ENCODE measurements at places on chromosomes 7 and 10.

- no peak for DNase-seq
Observed at GRCh38 chr7:30932562-30932961, 20.9 kb downstream of the AQP1 start.

DNA sequence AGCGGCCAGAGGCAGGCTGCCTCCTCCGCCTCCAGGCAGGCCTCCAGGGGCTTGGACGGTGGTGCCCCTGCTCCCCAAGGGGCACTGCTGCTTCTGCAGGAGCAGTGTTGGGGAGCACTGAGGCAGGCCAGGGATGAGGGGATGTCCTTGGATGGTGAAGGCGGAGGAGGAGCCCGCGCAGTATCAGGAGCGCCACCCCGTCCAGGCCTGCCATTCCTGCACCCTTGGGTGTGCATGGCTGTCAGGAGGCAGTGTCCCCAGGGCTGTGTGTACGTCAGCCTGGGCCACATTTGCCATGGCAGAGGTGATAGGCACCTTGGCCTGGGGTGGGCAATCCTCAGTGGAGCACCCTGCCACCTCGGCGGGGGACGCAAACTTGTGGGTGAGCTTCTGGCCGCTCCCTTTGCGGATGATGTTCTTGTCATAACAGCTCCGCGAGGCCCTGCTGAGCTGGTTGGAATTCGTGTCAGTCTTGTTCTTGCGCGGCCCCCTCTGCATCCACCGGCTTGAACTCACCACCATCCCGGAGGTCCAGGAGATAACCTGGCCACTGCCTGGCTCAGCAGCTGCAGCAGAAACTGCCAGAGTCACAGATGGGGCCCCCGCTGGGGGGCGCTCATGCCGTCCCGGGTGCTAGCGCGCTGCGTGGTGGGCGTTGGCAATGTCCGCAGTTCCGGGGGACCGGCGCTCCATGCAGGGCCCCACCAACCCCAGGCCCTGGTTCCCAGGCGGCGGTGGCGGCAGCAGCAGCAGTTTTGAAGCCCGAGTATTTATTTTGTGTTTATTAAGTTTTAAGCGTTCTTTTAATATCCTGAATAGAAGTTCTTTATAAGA, 182.3 kb upstream of the ADCY1 start:
- DNase-seq = peak; percentile 11

GRCh38 chr7:127018889-127019288, 233.9 kb downstream of the GRM8 start:
- DNase-seq = no peak

- no peak for DNase-seq
Observed at GRCh38 chr7:142884286-142884640, 1.3 kb downstream of the TRPV6 start.

DNA sequence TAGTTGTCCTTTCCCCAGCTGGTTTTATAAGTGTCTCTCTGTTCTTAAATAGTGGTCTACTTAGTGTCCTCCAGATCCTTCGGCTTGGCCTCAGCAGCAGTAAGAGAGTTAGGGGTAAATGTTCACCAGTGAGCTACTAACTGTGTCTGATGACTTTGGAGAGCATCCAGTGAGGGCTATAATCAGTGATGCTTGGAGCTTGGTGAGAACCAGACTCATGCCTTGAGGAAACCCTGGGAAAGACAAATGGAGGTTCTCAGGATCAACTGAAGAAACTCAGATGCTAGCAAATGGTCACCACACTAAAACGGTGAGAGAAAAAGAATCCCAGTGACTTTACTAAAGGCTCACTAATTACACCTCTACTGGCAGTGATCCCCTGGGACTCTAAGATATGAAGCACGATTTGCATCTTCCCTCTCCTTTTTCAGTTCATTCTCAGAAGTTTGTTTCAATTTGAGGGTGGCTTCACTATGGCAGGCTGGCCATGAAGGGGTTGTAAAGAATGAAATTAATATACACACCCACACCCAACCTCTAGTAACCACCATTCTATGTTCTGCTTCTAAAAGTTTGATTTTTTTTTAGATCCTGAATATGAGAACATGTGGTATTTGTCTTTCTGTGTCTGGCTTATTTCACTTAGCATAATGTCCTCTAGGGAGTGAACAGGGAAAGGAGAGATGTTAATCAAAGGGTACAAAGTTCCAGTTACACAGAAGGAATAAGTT, 177.9 kb downstream of the PDE1C start:
- DNase-seq = peak; percentile 63

GRCh38 chr7:155544485-155544884, 1.9 kb downstream of the CNPY1 start:
- DNase-seq = no peak

- no peak for DNase-seq
Observed at GRCh38 chr7:55488804-55489340, 83.4 kb downstream of the VOPP1 start.

GRCh38 chr10:42972946-42973345, 103.9 kb upstream of the RET start:
- DNase-seq = no peak

DNA sequence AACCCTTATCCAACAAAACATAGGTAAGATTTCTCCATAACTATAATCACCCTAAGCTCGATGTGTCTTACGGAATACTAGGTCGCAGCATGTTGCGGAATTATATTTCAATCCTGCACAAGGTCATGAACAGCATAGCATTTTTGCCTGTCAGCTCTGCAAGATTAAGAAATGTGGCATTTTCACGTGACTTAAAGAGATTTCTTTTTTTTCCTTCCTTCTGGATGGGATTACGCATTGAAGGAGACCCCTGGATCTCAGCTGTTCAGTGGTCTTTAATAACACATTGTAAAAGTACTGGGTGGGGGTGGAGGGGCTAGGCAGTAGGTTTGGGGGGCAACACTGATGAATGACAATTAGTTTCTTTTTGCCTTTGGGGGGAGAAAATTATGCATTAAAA, 106.7 kb downstream of the CUBN start:
- no peak for DNase-seq

DNA sequence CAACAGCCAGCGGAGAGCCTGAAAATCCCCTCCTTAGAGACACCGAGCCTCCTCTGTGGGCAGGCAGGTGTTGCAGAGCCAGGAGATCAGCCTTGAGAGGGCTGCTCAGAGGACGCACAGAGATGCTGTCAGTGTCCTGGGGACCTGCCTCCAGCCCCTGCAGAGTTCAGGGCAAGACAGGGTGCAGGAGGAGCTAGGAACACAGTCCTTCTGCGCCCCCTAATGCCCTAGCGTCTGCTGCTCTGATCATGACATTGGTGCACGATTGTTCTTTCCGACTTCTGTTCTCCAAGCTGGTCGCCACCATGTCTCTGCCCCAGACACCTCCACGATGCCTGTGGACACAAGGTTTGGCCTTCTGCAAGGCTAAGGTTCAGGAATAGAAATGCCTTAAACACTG, 613.7 kb upstream of the MKI67 start:
- no peak for DNase-seq

- DNase-seq = no peak
Observed at GRCh38 chr10:127159648-127160245, 36.6 kb downstream of the INSYN2A start.

DNA sequence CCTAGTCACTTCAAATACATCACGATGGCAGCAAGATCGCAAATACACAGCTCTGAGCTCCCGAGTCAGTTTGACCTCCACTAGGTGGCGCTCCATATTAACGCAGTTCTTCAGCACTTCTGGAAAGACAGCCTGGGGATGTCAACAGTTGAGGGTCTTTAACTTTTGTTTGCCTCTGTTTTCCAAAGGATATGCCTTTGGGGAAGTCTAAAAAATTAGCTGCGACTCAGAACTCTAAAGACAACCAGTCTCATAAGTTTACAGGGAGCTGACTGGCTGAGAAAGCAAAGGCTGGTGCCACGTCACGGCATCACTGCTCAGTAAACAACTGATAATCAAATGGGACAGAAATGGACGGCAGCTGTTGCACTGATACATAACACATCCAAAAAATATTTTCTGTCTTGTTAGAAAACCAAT, 458.8 kb downstream of the SORCS1 start:
- no peak for DNase-seq

GRCh38 chr10:32731527-32731926, 226.5 kb downstream of the ITGB1 start:
- no peak for DNase-seq

DNA sequence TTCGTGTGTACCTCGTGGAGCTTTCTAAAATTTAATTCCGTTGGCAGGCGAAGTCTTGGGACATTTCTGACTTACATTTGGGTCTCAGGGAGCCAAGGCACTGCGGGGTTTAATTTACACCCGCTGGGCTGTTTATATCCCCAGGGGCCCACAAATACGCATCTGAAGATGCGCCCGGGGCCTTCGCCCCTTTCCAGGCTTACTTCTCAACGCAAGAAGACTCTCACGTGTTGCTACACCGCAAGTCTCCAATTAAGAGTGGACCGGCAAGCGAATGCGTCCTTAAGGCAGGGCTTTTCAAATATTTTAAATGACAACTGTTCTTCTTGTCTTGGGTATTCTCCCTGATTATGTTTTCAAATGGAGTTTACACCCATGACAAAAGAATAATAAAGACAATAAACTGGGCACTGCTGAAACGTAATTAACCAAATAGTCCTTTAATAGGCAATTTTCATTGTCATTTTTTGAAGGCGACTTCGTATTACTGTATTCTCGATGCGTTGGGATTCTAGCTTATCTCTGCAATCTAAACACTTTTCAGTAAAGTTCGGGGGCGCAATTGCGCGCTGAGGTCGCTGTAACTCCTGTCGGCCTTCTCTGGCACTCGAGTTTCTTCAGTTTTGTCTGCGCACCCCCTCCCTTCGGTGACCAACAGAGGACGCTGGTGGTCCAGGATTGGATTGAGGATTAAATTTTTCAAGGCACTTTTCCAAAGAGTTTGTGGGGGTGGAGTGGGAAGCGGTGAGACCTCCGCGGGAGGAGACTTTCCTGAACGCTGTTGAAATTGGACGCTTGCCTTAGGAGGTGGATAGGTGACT, 837 bp upstream of the IGFBP3 start:
- peak; percentile 5 for DNase-seq

DNA sequence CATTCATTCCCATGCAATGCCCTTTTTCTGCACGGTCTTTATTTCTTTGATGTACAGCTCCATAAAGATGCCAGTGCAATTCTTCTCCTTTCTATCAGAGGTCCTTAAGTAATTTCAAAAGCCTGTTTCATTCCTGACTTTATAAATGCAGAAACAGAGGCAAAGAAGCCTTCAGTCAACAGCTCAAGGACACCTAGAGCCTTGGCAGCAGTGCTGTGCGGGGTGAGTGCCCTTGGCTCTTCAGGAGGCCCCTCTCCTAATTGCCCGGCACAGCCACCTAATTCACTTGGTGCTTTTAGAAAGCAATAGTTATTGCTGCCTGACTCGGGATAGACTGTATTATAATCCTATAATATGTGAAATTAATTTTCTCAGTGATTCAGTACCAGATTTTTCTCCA, 169.6 kb upstream of the KLF6 start:
- DNase-seq = no peak

DNA sequence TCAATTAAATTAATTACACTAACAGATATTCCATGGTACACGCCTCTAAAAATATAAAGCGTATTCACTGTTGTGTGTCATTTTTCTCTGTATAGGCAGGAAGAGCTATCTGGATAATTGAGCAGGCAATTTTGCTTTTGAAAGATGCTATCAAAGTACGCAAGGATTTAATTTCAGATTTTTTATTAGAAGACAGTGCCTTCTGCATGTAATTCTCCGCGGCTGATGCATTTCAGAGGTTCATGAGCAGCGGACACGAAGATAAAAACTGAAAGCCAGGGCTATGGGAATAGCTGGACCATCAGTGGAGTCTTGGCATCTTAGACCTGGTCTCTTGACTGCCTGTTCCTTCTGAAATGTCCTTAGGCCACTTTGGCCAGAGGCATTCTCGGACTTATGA, 35.7 kb upstream of the SDK1 start:
- DNase-seq = no peak

DNA sequence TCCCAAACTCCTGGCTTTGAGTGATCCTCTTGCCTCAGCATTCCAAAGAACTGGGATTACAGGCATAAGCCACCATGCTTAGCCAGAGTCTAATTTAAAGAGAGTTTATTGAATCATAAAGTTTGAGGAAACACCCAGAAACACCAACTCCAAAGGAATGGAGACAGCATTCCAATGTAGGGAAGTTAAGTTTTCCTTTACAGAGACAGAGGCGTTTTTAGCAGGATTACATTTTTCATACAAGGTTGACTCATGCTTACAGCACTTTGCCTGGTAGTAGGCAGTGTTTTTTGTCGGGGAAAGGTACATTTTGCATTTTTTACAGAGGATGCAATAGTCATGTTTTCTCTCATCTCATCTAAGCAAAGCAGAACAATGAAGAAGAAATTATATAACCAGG, 18.9 kb upstream of the OPN4 start:
- no peak for DNase-seq

GRCh38 chr7:19146699-19147098, 1.5 kb upstream of the FERD3L start:
- DNase-seq = no peak

DNA sequence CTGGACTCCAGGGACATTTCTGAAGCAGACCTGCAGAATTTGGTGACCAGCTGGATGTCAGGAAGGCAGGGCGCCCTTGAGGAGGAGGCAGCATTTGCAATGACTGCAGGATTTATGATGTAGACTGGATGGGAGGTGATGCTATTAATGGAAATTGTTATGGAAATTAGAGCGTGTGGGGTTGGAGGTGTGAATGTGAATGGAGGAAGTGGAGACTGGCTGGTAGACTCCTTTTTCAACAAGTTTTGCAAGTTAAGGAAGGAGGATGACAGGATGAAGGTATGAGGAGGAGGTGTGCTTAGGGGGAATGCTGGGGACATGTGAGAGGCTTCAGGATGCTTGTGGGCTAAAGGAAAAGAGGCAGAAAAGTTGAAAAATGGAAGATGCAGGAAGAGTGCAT, 137.0 kb downstream of the TMEM178B start:
- DNase-seq = no peak

DNA sequence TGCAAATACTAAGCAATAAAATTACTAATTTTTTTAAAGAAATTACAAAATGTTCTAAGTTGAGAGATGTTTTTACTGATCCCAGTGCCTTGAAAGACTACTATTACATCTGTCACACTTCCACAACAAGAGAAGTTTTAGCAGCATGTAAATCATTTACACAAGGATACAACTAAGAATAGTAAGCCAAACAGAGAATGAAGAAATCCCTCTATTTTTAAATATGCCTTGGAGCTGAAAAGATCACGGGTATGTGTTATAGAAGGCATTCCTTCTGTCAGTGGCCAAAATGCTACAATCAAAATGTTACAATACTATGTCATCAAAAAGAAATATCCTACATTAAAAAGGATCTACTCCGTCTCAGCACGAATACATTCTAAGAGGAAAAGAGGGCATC, 52.6 kb downstream of the LARP4B start:
- no peak for DNase-seq

- DNase-seq = no peak
Observed at GRCh38 chr7:46993396-46993795, 588.5 kb downstream of the TNS3 start.

DNA sequence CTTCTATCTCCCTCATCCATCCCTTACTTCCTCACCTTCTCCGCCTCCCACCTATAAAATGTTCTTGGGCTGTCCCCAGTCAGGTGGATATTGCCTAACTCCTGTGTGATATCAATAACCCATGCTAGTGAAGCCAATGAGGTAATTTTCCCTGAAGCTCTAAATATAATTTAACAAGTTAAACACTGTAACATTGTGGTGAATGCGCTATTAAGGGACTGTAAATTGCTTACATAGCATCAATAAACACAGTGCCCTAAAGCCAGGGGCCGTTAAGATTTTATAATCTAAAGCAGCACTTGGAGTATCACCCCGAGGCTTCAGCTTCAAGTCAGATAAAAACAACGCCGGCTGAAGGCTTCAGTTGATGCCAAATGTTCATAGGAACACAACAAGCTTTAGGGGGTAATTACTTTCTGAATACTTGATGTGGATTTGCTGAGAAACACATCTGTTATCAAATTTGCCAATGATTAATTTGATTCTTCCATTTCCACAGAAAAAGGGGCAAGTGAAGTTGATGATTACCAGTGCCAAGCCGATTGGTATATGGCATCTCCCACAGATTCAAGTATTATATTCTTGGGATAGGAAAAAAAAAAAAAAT, 138.4 kb downstream of the CREB5 start:
- DNase-seq = no peak
